ENCODE measurements at places on chromosomes 3 and 15.

DNA sequence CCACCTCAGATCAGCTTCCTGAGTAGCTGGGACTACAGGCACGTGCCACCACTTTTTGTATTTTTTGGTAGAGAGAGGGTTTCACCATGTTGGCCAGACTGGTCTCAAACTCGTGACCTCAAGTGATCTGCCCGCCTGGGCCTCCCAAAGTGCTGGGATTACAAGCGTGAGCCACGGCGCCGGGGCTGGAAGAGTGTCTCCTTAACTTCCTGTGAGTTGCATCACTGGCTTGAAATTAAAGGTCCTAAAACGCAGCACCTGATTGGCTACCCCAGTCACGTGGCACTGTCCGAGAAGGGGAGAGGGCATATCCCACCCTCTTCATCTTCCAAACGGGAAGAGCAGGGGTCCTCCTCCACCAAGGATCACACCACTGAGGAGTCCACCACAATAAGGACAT is 5.5 kb upstream of the FAM174B start:
- no peak for DNase-seq

- no peak for DNase-seq
These were observed 9.5 kb downstream of the GORASP1 start for GRCh38 chr3:39097716-39098472.

DNA sequence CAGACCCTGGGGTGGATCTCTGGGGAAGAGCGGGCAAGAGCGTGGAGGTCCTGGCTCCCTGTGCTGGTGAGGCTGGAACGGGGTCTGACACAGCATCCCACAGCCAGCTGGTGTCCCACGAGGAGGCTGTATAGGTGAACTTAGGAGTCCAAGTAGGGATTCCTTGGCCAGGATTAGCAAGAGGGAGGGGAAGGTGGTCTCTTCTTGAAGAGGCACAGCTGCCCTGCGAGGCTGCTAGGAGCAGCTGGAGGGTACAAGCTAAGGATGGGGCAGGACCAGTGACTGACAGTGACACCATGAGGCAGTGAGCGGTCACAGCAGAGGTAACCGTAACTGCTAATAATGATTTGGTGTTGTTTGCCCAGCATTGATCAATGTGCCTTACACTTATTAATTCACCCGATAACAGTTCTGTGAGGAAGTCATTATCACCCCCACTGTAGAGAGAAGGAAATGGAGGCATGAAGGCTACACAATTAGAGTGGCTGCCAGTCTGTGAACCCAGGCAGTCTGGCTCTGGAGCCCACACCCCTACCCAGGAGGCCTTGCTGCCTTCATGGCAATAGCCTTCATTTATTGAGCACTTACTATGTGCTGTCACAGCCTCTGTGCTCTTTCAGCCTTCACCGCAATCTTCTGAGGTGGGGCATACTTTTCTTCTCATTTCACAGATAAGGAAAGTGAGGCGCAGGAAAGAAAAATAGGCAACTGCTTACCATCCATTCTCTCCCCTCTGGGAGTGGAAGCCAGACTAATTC is 59.4 kb downstream of the TMEM44 start:
- no peak for DNase-seq

GRCh38 chr3:185332026-185332735 is 30.8 kb upstream of the MAP3K13 start:
- DNase-seq = no peak

- no peak for DNase-seq
These were observed 43.3 kb downstream of the CCNB2 start for GRCh38 chr15:59148153-59148833.

DNA sequence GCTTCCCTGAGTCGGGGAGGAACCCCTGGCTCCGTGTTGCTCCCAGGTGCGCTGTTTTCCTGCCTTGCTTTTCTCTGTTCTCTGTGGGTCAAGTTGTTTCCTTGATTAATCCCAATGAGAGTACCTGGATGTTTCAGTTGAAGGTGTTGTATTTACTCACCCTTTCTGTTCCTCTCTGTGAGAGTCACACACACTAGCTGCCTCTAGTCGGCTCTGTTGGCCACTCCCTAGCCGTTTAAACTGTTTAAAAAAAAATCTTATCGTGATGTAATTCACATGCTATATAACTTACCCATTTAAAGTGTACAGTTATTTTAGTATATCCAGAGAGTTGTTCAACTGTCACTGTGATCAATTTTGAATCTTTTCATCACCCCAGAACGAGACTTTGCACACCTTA is 74.0 kb downstream of the AKAP13 start:
- DNase-seq = no peak

GRCh38 chr3:82011336-82011735 is 249.9 kb upstream of the GBE1 start:
- no peak for DNase-seq

GRCh38 chr3:4853749-4854140 is 125.5 kb upstream of the BHLHE40 start:
- DNase-seq = no peak

GRCh38 chr3:32383136-32383711 is 8.4 kb upstream of the CMTM7 start:
- DNase-seq = no peak

GRCh38 chr15:42549032-42549491 is 424 bp downstream of the HAUS2 start:
- DNase-seq = no peak

DNA sequence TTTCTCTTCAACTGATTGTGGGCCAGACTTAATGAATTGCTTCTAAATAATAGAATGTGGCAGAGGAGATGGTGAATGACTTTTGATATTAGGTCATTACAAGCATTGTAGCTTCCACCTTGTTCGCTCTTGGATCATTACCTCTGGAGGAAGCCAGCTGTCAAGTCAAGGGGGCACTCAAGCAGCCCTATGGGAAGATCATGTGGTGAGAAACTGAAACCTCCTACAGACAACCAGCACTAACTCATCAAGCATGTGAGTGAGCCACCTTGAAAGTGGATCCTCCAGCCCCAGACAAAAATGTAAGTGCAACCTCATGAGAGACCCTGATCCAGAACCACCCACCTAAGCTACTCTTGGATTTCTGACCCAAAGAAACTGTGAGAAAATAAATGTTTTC is 109.8 kb upstream of the TBC1D5 start:
- DNase-seq = no peak

DNA sequence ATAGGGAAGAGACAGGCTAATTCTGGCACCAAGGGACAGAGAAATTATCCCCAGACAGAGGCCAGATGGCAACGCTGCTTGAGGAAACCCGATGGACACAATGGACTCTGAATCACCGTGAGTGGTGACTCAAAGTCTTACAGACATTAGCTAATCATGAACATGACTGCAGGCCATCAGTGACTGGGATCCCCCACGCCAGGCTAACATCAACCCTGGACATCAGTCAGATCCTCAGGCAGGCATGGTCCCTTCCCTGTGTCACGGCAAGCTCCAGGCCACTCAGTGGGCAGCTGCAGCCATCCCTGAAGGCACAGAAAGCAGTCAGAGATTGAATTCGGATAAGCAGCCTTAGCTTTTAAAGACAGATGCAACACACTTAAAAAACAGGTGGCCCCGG is 23.8 kb upstream of the OXTR start:
- no peak for DNase-seq

GRCh38 chr3:41148901-41149300 is 50.4 kb upstream of the CTNNB1 start:
- DNase-seq = no peak

GRCh38 chr3:83524901-83525300 is 1433.9 kb upstream of the CADM2 start:
- no peak for DNase-seq

- no peak for DNase-seq
These were observed 109.6 kb upstream of the RBMS3 start for GRCh38 chr3:29171043-29171990.

- no peak for DNase-seq
These were observed 190.4 kb downstream of the FOXP1 start for GRCh38 chr3:71393093-71393492.

DNA sequence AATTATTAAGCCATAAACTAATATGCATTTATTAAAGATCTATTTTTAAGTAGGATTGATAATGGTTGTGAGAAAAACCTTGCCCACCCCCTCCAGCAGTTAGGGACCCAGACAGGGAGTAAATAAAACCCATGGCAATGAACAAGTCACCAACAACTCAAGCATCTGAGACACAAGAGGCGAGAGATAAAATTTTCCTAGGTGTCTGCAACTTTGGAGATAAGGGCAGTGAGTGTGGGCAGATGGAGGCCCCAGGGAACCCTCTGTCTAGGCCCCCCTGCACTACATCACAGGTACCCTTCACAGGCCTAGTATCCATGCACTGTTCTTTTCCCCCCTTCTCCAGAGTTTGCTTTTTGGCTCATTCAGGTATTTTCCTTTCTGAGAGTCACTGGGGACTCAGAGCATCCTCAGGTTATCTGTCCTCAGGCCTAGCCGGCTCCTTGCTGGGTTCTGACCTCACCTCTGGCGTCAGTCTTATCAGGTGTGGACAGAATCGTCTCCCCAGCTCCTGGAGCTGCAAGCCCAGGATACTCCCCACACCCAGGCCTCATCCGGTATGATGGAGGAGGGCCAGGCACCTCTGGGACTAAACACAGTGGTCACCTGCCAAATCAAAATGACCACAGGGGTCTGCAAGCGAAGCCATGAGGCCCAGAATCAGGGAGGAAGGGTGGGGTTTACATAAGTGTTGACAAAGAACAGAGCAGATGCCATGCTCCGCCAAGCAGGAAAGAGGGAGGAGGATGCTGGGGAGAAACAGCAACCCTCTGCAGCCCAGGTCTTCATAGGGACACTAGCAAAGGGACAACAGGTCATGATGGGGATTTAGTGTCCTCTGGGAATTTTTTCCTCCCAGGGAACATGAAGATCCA is 50.4 kb downstream of the CCNL1 start:
- no peak for DNase-seq

DNA sequence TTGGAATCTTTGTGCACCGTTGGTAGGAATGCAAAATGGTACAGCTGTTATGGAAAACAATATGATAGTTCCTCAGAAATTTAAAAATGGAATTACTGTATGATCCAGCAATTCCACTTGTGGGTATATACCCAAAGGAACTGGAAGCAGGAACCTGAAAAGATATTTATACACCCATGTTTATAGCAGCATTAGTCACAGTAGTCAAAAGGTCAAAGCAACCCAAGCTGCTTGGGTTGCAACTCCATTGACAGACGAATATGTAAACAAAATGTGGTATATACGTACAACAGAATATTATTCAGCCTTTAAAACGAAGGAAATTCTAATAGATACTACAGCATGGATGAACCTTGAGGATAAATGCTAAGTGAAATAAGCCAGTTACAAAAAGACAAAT is 35.0 kb upstream of the CAPN3 start:
- no peak for DNase-seq

DNA sequence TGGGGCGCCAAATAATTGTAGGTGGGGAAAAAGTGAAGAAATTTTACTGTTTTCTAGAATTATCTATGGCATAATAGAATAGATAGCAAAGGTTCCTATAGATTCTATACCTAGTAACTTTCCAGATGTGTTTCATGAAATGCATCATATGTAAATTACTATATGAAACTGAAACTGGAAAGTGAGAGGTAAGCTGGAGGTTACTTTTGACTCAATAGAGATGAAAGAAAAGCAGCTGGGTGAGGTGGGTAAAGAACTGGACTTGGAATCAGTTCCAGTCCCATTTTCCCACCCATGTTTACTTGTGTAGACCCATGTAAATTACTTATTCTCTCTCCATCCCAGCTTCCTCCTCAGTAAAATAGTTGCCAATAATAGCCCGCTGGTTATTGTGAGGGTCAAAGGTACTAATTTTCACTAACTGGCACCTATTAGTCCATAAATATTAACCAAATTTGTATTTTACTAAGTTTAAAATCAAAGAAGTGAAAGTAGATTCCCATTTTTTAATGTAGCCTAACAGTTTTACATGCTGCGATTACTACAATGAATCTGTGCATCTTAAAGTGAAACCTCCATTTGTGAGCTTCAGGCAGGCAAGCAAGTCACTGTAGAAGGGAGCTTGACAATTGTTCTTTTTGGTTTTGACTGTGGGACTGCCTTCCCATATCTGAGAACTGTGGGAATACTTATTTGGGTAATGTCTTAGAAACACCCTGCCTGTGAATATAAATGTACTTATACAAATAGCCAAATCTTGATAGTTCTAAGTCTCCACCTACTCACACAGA is 312.1 kb downstream of the SLC9A9 start:
- no peak for DNase-seq

DNA sequence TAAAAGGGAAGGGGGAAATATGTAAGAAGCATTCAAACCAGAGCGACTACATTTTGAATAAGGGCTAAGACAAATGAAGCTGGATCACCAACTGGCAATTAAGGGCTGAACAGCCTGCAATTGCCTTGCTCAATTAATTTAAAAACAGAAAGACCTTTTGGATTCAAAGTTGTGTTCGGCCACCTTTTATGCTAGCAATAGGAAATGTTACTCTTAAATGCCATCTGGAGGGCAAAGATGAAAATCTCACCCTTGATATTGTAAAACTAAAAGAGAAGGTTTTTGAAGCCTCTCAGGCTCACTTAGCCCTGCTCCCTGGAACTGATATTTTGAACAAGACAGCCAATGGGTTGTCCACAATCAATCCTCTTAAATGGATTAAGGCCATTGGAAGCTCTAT is 44.2 kb downstream of the ACAD9 start:
- no peak for DNase-seq

GRCh38 chr15:39433376-39433775 is 147.5 kb upstream of the THBS1 start:
- no peak for DNase-seq

- no peak for DNase-seq
These were observed 18.5 kb upstream of the FBLN2 start for GRCh38 chr3:13530241-13531009.

GRCh38 chr15:83504365-83504764 is 57.2 kb downstream of the SH3GL3 start:
- DNase-seq = no peak

- no peak for DNase-seq
These were observed 101.4 kb upstream of the UMPS start for GRCh38 chr3:124628863-124629262.

DNA sequence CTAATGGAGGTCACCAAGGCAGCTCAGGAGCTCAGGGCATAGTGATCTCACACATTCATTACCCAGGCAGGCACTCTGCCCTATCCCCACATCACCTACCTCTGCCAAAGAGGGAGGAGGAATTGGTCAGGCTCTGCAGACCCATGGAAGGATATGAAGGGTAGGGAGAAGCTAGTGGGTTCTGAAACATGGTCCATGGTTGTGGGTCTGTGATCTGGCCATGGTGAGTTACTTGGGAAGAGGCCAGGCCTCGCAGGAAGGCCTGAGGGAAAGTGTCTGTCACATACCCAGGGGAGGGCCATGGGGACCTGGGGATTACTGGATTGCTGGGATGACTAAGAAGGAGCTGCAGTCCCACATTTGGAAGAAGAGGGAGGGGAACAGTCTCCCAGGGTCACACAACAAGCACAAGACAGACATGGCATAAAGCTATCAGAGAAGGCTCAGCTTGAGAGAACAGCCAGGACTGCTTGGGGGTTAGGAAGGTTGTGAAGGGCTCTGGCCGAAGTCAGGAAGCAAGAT is 1.4 kb upstream of the PRSS50 start:
- no peak for DNase-seq

DNA sequence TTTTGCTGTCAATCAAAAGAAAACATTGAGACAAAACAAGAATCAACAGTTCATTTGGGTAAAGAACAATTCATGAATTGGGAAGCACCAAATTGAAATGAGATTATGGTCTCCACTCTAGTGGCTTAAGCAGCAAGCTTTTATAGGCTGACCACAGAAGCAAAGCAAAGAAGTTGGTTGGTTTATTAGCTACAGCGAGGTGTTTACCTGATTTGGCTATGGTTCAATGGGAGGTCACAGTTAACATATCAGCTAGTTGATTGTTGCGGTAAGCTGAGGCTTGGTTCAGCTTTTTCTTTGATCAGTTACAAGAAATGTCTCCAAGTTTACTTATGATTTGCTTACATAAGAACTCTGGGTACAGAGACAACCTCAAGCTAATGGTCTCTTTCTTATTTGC is 640.5 kb upstream of the GOLIM4 start:
- no peak for DNase-seq

All from effector memory CD4-positive, alpha-beta T cell (primary cell).